ENCODE measurements at places on chromosomes 16 and 17. TPM values are rescaled to one million over a fixed set of nuclear protein-coding genes. Genes with fewer than 3 reads are reported as not detected.

LPO gene
- total RNA-seq: not detected

GUCY2D gene
- not detected for total RNA-seq

CLEC18B gene
- not detected for total RNA-seq

SALL1 gene
- 12.1 TPM for total RNA-seq

DNA sequence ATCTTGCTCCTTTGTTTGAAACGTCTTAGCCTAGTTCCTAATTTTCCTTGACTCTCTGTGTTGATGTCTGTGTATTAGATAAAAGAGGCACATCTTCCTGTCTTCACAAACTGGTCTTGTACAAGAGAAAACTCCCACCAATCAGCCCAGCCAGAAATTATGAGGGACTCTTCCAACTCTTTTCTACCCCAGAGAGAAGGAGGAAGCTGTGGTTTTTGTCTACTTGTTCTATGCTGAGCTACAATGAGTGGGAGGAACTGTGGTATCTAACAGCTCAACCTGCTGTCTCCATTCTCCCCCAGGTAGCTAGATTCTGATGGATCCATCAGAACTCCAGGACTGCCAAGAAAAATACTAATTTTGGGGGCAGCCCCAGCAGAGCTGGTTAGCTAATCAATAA is 392.5 kb downstream of the HS3ST3B1 start:
- DNase-seq: no peak

DNA sequence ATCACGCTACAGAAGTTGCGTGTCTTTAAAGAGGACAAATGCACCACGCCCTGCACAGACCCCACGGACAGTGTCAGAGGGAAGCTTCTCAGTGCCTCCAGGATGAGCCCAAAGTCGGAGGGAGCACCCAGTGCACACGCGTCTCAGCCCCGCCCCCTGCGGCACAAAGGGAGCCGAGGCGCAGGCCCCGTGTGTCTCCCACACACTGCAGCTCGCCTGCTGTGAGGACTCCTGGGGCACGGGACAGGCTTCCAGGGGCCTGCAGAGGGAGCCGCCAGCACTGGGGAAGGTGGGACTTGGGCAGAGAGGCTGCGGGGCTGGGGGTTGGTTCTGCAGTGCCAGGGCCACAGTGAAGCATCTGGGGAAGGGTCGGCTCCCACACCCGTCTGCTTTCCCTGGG is 77.4 kb downstream of the LMF1 start:
- DNase-seq: no peak

- DNase-seq: no peak
These were observed 5.7 kb downstream of the LAT start for GRCh38 chr16:28990375-28991040.

DNA sequence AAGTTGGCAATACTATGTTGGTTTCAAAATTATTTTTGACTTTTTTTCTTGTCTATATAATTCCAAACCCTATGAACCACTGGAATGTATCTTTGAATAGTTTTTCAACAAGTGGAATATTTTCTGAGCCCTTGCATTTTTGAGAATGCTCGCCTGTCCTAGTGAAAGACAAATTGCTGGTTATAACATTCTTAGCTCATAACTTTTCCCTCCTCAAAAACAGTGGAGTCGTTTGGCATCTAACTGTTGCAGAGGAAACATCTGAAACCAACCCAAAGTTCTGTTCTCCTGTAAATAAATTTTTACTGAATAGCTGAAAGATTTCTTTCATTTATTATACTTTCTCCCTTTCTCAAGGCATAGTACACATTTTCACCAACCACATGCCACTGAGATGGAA is 11.3 kb upstream of the COX10 start:
- no peak for DNase-seq

GRCh38 chr17:10727192-10727591 is 2.6 kb downstream of the TMEM220 start:
- DNase-seq: peak; percentile 26

GRCh38 chr17:74126179-74126900 is 77.1 kb upstream of the RPL38 start:
- DNase-seq: no peak

DNA sequence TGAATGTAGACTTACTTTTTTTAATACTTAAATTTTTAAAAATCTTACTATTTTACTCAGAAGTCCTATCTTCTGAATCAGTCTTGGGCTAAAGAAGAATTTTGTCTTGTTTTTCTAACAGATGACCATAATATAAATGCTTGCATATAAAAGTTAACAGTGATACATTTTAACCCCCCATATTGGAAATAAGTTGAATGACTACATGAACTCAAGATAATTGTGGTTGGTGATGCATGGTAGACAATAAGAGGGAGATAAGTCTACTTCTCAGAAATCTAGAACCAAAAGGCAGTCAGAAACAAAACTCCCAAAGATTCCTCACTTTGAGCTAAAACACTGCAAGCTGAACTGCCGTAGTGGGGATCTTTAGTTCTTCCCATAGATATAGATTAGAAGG is 868.4 kb upstream of the SOX9 start:
- DNase-seq: no peak

DNA sequence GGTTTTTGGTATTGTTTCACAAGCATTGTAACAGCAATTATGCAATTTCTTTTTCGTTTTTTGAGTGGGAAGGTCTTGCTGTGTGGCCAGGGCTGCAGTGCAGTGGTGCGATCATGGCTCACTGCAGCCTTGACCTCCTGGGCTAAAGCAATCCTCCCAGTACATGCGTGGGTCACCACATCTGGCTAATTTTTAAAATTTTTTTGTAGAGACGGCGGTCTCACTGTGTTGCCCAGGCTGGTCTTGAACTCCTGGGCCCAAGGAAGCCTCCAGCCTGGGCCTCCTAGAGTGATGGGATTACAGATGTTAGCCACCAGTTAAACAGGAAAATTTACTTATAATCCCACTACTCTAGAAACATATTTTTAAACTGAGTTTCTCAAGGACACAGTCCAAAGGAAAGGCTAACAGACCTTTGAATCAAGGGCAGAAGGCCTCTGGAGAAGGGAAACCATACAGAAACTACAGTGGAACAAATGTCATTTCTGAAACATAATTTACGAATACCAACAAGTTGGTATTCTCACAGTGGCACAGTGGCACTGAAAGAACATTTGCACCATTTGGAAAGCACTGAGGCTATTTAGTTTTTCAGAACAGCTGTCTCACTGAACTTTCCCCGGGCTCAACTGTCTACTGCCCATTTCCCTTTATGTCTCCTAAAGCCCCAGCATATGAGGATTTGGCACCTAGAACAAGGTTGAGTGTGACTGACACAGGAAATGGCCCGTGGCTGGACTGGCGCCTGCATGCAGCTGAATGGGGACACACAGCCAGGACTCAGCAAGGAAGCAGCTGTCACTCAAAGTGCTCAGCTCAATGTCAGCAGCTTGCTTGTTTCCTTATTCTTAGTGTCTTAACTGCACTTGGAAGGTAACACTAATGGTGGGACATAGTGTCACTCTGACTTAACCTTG is 2.8 kb upstream of the PRKAR1A start:
- DNase-seq: peak; percentile 23

DNA sequence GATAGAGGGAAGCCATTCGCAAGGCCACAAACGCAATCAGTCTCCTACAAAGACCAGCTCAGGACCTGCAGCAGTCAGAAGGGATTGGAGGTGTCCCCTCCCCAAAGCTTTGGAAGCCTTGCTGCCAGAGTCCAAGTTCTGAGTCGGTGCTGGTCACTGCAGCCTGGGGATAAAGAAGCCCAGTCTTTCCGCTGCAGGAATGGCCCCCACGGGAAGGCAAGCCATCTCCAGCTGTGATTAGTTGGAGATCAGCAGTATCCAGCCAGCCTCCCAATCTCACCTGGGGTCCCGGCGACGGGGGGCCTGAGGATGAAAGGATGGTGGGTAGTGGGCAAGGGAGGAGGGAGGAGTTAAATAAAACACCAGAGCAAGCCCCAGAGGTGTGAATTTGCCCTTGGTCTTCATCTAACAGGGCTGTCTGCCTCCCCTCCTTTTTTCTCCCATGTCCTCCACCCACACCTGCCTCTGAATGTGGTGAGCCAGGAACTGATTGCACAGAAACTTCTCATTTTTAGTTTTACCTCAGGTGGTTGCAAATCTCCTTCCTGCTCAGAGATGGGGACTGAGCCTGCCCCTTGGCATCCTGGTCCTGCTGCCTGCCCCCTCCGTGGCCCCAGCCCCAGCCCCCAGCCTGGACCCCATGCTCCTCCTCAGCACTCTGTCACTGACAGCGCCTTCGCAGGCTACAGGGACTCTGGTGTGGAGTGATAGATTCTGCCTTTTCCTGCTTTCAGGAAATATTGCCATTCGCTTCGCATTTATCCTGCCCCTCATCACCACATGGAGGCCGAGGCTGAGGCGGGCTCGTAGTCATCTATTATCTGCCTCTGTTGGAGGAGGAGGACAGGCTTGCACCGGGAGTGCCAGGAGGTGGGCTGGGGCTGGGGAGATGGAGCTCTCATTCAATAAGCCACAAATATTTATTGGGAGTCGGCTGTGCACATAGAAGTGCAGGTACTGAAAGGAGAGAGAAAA is 262.9 kb upstream of the SDK2 start:
- DNase-seq: no peak

DNA sequence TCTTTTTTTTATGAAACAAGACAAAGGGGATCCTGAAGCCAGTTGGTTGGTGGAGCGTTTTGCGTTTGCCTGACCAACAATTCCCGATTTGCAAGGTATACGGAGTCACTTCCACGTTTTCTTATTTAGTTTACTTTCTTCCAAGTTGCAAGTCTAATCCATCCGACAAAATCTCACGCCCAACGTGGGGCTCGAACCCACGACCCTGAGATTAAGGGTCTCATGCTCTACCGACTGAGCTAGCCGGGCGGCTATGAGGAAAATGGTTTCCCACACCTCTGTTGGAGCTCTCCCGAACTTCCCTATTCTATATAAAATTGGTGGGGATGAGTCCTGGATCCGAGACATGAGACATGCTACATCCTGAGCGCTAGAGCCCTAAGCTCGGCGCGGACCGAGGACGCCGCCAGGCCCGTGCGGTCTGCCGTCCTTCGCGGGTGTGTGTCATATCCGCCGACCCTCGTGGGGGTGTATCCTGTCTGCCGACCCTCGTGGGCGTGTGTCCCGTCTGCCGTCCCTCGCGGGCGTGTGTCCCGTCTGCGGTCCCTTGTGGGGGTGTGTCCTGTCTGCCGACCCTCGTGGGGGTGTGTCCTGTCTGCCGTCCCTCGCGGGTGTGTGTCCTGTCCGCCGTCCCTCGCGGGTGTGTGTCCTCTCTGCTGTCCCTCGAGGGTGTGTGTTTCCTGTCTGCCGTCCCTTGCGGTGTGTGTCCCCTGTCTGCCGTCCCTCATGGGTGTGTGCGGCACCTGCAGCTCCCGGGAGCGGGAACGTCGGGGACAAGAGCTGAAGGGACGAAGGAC is 22.6 kb downstream of the ZNF213 start:
- DNase-seq: peak; percentile 96

DNA sequence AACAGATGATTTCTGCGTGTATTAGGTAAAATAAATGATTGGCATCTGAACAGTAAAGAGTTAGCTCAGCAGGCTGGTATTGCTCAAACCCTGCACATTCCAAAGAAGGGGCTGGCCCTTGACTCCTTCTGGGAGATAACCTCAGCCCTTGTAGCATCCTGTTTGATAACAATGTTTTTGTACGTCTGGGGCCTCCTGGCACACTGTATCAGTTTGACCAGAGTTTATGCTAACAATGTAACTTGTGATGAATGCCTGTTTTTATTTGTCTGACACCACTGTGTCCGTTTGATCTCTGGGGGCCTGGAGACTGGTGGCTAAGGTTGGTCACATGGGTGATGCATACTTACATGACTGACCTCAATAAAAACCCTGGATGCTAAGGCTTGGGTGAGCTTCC is 43.8 kb upstream of the NDRG4 start:
- DNase-seq: peak; percentile 54

DNA sequence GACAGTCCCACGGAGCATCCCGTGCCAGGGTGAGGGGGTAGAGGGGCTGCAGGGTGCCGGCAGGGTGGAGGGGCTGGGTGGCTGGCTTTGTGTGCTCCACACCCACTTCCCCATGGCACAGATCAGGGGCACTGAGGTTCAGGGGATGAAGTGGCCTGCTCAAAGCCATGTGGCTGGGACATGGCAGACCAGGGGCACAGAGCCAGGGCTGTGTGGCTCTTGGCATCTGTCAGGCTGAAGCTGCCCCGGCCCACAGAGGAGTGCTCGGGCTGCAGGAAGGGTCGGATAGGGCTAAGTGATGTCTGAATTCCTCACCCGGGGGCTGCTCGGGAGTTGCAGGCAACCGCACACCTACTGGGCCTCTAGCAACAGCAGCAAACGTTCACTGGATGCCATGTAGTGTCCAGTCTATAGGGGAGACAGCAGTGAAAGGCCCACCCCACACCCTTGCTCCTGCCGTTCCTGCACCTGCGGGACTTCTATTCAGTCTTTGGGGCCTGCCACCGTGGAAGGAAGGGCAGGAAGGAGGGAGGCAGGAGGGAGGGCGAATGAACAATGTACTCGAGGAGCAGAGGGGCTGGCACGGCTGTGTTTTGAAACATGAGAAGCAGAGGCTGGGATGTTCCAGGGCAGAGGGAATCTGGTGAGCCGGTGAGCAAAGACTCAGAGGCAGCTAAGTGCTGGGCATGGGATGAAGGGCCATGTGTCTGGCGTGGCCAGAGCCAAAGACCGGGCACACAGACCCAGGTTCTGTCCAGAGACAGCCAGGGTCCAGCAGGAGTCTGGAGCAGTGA is 15.1 kb downstream of the SLC5A10 start:
- DNase-seq: peak; percentile 41

DNA sequence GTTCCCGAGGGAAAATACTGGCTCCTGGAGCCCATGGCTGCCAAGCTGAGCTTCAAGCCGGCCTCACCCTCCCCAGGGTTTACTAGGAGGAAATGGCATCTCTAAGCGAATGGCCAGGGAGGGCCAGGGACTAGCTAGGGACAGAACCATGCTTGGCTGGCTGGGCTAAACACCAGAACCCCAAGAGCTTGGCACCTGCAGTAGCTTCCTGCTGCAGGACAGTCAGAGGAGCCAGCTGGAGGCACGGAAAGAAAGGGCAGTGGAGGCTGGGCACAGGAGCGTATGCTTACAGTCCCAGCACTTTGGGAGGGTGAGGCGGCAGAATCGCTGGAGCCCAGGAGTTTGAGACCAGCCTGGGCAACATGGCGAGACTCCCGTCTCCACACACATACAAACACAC is 33.7 kb downstream of the PEMT start:
- DNase-seq: no peak

DNA sequence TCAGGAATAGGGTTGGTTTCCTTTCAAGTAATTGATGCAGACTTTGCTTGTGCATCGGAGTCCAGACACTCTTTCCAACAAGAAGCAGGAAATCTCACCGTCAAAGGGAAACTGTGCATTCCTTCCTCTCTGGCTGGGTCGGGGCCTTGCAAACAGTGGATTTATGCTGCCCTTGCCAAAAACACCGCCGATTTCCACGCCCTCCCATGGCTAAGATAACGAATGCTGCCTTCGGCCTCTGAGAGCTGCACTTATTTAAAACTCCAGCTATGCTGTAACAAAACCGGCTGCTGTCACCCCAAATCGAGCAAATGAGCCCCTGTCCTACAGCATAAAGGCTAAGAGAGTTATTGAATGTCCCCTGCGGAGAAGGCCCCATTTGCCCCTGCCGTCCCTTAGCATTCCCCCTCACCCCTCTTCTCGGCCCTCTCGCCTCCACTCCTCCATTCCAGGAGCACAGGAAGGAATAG is 275.5 kb upstream of the IRX5 start:
- no peak for DNase-seq
